ENCODE measurements at places on chromosomes 4 and X.

DNA sequence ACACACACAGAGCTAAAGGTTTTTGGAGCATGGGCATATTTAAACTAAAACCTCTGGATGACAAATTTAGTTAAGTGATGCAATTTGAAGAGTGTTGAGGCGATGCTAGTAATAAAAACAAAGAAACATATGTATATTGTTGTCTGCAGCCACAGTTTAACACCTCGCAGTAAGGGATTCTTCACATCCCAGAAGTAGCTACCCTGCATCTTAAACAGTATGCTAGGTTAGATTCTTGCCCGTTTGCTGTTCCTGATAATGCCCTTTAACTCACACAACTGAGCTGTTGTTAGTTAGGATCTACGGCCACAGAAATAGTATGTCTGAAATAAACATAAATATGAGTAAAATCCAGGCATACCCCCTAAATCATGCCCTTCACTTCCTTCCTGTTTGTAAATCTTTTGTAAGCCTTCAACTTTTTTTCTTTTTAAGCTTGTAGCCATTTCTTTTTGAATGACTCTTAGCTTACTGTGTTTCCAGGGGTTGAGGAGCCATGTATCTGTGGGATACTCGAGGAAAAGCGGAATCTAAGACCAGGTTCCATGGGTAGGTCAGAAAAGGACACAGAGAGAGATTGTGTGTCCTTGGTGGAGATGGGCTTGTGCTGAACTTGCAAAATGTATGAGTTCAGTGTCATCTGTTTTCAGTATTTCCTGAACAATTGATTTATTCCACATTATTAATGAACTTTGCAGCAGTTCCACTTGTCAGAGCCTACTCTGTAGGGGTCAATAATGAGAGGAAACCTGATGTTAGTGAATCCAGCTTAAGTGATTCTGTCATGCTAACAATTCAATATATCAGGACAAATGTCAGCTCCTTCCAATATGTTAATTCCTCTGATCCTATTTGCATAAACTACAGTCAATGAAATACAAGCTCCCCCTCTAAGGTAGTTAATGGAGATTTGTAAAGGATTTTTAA is 349.6 kb downstream of the GPAT3 start:
- no peak for DNase-seq

DNA sequence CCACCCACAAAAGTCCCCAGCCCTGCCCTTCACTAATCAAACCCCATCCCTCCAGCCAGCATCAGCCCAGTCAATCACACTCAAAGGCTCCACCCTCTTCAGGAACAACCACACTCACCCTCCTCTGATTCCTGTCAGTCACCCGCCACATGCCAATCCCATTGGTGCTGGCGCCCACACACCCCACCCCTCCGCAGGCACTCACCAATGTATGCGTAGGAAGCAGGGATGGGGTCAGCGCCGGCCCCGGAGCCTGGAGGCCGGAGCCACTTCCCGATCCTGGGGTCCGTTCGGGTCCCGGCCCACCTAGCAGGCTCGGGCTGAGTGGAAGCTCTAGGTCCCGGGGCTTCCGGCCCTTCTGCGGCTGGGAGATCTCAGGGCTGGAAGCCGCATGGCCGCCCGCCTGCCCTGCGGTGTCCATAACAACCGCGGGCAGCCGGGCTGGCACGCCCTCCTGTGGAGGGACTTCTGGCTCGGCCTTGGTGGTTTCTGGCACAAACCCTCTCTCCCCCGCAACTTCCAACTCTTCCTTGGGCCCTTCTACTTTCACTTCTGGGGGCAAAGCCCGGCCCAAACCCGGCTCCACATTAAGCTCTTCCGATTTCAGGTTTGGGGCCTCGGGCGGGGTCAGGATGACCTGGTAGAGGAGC is 7.9 kb upstream of the CFP start:
- DNase-seq: no peak

GRCh38 chr4:163072222-163072621 is 94.5 kb downstream of the NAF1 start:
- DNase-seq: no peak

DNA sequence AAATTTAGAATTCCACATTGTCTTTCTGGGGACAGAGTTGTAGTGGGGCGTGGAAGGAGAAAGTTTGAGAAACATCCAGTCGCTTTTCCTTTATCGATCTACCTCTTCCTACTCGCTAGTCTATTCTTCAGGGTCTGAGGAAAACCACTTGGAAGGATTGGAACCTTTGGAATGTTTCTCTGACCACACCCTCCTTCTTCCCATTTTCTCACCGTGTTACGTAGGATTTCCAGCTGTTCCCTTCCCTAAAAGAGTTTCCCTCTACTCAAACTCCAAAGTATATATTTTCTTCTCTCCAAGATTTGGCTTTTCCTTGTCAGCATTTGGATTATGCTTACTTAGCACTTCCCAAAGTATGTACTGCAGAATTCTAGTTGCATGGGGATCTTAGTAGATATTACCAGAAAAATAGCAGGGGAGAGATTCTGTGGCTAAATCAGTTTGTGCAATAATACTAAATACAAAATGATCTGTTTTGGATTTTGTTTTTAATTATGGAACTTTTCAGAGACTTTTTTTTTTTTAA is 4.9 kb downstream of the ENPEP start:
- DNase-seq: no peak

- DNase-seq: no peak
Measured at GRCh38 chr4:165048170-165048569, 5.5 kb upstream of the TRIM75 start.

GRCh38 chrX:11628399-11628798 is 37.3 kb downstream of the ARHGAP6 start:
- DNase-seq: no peak

Measured in skeletal muscle cell (primary cell).